ENCODE measurements at places on chromosomes 1 and 21.

- DNase-seq, result no peak
Measured at GRCh38 chr1:228804640-228805413, 69.5 kb downstream of the RHOU start.

DNA sequence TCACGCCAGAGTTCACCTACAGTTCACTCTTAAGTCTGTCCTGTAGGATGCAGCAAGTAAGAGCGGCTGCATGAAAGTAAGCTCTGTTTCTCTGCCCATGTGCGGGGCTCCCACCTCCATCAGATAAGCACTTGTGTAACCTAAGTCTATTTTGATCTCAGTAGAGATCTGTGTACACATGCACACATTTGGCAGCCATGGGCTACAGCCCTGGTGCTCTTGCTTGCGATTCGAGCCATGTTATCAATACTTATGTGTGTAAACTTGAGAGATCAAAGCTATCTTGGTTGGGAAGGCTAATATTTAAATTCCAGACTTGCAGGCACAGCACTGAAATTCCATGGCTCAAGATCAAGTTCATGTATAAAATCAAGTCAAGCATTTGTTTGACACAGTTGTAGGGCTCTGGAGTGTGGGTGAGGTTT lies 244.7 kb upstream of the FGGY start:
- no peak for DNase-seq

- DNase-seq, result peak; percentile 96
Measured at GRCh38 chr21:35051287-35051818, 2.3 kb upstream of the RUNX1 start.

GRCh38 chr21:39881661-39882060 lies 14.4 kb downstream of the PCP4 start:
- no peak for DNase-seq

- no peak for DNase-seq
Measured at GRCh38 chr1:84164161-84164560, 20.1 kb downstream of the PRKACB start.

Measured in suppressor macrophage (primary cell).